ENCODE measurements at places on chromosomes 5 and 9. TPM values are rescaled to one million over a fixed set of nuclear protein-coding genes. Genes with fewer than 3 reads are reported as not detected.

DNA sequence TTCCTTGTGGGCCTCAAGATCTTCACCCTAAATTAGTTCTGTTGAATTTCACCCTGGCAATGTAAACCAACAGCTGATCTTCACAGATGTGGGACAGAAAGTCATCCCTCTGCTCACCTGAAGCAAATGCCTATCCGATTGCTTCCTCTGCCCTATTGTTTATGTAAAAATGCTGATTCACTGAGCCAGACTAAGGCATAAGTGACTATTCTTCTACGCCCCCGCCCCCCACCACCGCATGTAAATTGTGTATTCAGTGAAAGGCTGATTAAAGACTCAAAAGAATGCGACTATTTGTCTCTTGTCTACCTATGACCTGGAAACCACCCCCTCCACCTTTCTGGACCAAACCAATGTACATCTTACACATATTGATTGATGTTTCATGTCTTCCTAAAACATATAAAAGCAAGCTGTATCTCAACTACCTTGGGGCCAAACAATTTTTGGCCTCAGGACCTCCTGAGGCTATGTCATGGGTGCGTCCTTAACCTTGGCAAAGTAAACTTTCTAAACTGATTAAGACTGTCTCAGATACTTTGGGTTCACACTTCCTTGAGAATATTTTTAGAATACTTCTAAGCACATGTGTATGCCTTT, 129.7 kb upstream of the BOD1 start:
- DNase-seq: peak; percentile 72
- H3K27ac ChIP-seq: peak overlapping the region; percentile 47
- no peaks in the 10 kb centered on the region for H3K36me3 ChIP-seq
- no peaks in the 10 kb centered on the region for H3K27me3 ChIP-seq
- H3K4me3 ChIP-seq: peak overlapping the region; percentile 33
- H3K4me1 ChIP-seq: peaks cover 17% of the 10 kb centered on the region

PTTG1 gene
- total RNA-seq: 245 TPM

- H3K27me3 ChIP-seq: no peaks in the 10 kb centered on the region
- peak; percentile 32 for DNase-seq
- H3K27ac ChIP-seq: no peak overlapping the region
- no peaks in the 10 kb centered on the region for H3K4me1 ChIP-seq
- no peak overlapping the region for H3K4me3 ChIP-seq
Observed at GRCh38 chr5:26572480-26572879, 465.9 kb downstream of the CDH9 start.

OCLN gene
- 45.2 TPM for total RNA-seq

PCDHB2 gene
- total RNA-seq: 13.8 TPM

- no peaks in the 10 kb centered on the region for H3K36me3 ChIP-seq
- H3K27me3 ChIP-seq: no peaks in the 10 kb centered on the region
- H3K27ac ChIP-seq: no peak overlapping the region
- DNase-seq: peak; percentile 34
Observed at GRCh38 chr5:128494516-128494915, 43.5 kb downstream of the FBN2 start.

DNA sequence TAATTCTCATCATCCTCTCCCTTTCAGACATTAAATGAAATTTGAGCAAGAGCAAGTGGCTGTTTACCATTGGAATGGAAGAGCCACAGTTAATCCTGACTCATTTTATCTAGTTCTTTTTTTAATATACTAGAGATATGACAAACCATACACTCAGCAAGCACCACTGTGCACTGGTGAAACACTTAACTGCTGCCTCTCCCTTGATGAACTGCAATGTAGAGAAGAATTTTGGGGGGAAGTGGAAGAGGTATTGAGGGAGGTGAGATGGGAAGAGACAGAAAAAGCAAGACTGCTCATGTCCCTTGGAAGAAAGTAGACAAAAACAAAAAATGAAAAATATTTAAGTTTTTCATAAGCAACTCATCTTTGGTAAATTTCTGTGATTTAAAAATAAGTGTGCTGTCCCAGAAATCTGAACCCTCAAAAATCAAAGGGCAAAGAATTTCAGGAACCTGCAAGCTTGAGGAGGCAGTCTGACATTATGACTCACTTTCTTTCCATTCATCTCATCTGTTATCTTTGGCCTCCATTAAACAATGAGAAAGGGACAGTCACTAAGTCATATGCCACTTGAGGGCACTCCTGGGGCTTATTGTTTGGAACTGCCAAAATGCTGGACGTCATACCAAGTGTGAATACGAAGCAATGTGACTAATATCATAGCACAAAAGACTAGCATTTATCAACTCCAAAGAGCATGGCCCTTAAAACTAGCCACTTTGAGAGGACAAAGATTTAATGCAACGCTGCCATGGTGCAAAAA, 566.8 kb upstream of the DMAC1 start:
- no peak overlapping the region for H3K4me3 ChIP-seq
- no peaks in the 10 kb centered on the region for H3K27me3 ChIP-seq
- H3K4me1 ChIP-seq: no peaks in the 10 kb centered on the region
- no peaks in the 10 kb centered on the region for H3K36me3 ChIP-seq

SYNPO gene
- total RNA-seq: 8.4 TPM

GRCh38 chr9:107945493-107945892, 455.9 kb upstream of the KLF4 start:
- H3K27ac ChIP-seq: no peak overlapping the region
- no peak overlapping the region for H3K4me3 ChIP-seq
- no peaks in the 10 kb centered on the region for H3K27me3 ChIP-seq

DNA sequence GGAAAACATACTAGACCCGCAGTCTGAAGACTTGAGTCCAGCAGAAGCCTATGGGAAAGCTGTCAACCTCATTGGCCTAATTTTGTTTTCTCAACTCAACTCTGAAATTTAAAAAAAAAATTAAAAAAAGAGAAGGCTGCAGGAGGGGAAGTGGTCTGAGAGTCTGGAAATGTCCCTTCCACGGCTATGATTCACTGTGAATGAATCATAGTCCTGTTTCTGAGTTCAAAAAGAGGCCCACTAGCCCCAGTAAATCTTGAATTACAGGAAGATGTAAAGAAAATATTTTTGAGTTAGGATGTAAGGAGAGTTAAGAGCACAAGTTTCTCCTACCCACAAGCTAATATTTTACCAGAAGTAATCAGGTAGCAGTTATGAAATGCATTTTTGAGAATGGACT, 565.5 kb upstream of the DMAC1 start:
- no peak overlapping the region for H3K27ac ChIP-seq
- H3K27me3 ChIP-seq: no peaks in the 10 kb centered on the region
- H3K36me3 ChIP-seq: no peaks in the 10 kb centered on the region
- H3K4me3 ChIP-seq: no peak overlapping the region

GRCh38 chr9:105535920-105536668, 21.8 kb upstream of the FKTN start:
- no peak overlapping the region for H3K27ac ChIP-seq
- H3K4me3 ChIP-seq: no peak overlapping the region
- H3K4me1 ChIP-seq: 0 out of 2 replicates have a peak, but pooled peaks cover 3% of the 10 kb centered on the region
- H3K36me3 ChIP-seq: no peaks in the 10 kb centered on the region
- DNase-seq: no peak
- no peaks in the 10 kb centered on the region for H3K27me3 ChIP-seq

GRCh38 chr5:72121052-72121779, 13.9 kb downstream of the MAP1B start:
- no peak for DNase-seq
- H3K27me3 ChIP-seq: no peaks in the 10 kb centered on the region
- peaks cover 10% of the 10 kb centered on the region for H3K4me1 ChIP-seq
- H3K4me3 ChIP-seq: no peak overlapping the region
- no peak overlapping the region for H3K27ac ChIP-seq
- H3K36me3 ChIP-seq: no peaks in the 10 kb centered on the region

DNA sequence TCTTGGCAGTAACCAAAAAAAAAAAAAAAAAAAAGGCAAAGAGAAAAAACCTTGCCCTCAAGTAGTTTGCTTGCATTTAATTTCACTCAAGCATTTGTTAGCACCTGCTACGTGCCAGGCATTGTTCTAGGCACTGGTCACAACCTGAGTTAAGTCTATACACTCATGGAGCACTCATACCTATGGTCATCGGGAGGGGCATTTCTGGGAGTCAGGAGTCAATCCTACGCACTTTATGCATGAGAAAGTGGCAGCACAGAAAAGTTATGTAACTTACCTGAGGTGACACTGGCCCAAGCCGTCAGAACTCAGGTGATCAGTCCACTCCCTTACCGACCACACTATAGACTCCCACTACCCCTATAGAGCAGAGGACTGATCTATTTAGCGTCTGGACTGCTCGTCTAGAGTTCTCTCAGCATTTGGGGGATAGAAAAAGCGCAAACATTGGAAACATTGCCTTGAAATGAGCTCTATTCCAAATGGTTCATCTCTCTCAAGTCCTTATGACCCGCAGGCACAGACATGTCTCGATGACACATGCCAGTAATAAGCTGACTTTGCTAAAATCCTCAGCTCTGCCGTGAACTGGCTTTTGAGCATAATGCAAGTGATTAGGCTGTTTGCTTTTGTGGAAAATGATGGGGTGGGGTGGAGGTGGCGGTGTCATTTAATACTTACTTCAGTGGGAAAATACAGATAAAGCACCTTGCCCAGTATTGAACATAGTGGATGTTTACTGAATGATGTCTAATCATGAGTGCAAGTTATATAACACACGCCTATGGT, 160.2 kb downstream of the ARHGEF28 start:
- H3K27ac ChIP-seq: no peak overlapping the region
- H3K36me3 ChIP-seq: no peaks in the 10 kb centered on the region
- no peak for DNase-seq
- H3K27me3 ChIP-seq: no peaks in the 10 kb centered on the region
